SK-N-DZ (cell line): ENCODE measurements at places on chromosomes 1 and 21.

- DNase-seq: no peak
These were observed 75.4 kb downstream of the CENPF start for GRCh38 chr1:214678386-214678785.

GRCh38 chr1:224368409-224368808, 11.7 kb downstream of the CNIH4 start:
- no peak for DNase-seq

GRCh38 chr1:186763107-186763506, 65.6 kb upstream of the PLA2G4A start:
- no peak for DNase-seq

DNA sequence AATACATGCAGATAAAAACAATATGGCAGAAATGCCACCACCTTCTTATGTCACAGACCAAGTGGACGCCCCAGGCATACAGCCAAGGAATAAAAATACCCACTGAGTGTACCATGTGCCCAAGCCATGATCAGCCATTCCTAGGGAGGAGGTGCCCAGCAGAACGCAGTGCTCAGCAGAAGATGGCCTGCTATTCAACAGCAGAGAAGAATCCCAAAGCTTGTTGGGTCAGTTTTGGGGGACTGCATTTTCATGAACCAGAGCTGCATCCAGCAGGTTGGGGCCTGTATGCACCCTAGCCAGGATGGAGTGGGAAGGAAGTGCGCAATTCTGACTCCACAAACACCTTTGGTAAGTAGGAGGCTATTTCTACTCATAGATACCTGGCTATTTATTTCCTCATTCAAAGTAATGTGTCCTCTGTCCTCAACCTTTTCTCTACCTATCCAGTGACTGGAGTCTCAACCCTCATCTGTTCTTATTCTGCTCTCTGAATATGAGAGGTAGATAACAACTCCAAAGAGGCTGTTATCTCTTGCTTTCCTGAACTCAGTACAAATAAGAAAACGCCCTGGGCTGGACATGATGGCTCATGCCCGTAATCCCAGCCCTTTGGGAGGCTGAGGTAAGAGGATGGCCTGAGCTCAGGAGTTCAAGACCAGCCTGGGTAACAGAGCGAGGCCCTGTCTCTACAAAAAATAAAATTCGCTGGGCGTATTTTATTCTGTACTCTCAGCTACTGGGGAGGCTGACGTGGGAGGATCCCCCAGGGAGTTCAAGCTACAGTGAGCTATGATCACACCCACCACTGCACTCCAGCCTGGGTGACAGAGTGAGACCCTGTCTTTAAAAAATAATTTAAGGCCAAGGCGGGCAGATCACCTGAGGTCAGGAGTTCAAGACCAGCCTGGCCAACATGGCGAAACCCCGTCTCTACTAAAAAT, 2.5 kb upstream of the PLEKHM2 start:
- no peak for DNase-seq

- DNase-seq: no peak
These were observed 31.6 kb downstream of the CDC14A start for GRCh38 chr1:100383743-100384405.

- DNase-seq: no peak
These were observed 609 bp upstream of the CHTOP start for GRCh38 chr1:153633161-153633753.

DNA sequence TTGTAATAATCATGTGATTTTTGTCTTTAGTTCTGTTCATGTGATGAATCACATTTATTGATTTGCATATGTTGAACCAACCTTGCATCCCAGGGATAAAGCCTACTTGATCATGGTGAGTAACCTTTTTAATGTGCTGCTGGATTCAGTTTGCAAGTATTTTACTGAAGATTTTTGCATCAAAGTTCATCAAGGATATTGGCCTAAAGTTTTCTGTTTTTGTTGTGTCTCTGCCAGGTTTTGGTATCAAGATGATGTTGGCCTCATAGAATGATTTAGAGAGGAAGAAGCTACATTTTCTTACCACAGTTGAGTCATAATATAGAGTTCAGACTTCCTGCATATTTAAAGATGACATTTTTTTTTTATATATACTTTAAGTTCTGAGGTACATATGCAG, 455.9 kb downstream of the PLPP3 start:
- DNase-seq: no peak

DNA sequence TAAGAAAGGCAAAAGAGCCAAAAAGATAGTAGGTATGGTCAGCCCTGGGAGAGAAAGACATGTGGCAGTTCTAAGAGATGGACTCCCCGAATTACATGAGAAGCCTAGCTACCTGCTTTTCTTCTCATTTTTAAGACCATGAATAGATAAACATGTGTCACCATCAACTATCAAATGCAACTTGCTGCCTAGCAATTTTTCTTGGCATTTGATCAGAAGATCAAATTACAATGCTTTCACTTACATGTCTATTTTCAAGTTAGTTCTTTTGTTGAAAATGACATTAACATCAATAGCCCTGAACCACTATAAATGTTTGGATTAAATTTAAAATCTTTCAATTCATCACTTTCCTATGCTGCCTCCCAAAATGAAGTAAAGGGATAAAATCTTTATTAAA, 212.3 kb downstream of the HHIPL2 start:
- no peak for DNase-seq

DNA sequence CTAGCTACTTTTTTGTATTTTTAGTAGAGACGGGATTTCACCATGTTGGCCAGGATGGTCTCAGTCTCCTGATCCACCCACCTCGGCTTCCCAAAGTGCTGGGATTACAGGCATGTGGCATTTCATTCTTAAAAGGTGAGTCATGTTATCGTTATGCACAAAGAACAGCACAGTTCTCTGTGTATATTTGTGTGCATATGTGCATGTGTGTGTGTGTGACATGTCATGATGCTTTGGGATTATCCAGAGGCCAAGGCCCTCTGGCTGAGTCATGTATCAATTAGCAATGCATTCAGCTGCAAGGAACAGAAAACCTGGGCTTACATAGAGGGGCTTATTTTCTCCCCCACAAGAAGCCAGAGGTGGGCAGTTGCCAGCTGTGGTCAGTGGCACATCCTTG, 301.7 kb upstream of the KAZN start:
- DNase-seq: no peak

DNA sequence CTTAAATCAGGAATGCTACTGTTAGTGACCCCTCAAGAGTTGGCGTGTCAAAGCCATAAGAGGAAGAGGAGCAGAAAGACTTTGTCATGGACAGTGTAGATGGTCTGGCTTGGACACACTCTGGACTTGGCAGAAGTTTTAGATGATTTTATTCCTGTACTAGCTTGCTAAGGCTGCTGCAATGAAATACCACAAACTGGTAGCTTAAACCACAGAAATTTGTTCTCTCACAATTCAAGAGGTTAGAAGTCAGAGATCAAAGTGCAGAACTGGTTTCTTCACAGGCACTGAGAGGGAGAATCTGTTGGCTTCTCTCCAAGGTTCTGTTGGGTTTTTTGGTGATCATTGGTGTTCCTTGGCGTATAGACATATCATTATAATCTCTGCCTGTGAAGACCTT, 869.8 kb upstream of the B3GALT2 start:
- DNase-seq: no peak

DNA sequence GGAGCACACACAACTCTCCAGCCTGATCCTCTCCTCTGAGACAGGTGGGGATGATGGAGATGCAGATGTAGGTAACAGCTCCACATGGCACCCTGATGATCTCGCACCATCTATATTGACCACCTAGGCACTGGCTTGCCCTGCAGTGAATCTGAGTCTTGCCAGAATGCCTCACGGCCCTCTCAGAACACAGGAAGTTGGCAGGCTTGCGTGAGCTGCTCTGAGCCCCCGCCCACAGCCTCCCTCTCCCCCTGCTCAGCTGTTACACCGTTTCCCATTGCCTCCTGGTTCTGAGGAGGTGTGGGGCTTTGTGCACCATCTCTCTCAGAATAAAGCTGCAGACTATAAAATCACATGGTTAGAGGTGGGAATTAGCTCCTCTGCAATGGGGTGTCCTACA, 48.0 kb downstream of the URB2 start:
- no peak for DNase-seq

DNA sequence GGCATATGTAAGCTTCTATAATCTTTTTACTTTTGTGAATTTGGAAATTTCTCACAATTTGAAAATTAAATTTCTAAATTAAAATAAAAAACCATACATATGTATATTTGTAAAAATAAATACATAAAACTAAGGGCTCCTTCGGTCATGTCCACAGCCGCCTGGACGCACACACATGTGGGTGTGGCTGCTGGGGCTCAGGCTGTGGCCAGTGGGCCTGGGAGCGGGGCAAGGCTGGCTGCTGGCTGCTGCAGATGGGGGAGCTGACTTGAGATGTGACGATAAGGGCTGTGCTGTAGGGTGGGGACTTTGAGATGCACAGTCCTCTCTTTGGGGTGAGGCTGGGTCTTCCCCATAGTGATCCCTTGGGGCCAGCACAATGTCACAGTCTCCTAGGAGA, 4.8 kb downstream of the RER1 start:
- DNase-seq: no peak

GRCh38 chr1:42769811-42770210, 2.8 kb downstream of the C1orf50 start:
- no peak for DNase-seq

- no peak for DNase-seq
These were observed 88.2 kb downstream of the PAPPA2 start for GRCh38 chr1:176551146-176551545.

- no peak for DNase-seq
These were observed 34.9 kb downstream of the ATP1B1 start for GRCh38 chr1:169141356-169141755.

DNA sequence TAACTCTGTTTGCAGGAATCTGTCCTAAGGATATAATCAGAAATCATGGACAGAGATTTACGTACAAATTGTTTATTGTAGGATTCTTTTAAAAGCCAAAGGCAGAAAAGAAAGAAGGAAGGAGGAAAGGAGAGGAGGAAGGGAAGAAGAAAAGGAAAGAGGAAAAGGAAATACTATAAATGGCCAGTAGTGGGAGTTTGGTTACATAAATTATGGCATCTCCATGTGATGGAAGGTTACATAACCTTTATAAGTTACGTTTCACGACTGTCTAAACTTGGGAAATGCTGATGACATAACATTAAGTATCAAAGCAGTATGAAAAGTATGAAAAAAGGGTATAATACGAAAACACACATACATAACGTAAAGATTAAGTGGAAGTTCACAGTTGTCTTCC, 39.0 kb downstream of the SMYD2 start:
- DNase-seq: no peak

- no peak for DNase-seq
These were observed 320.2 kb downstream of the PDE4B start for GRCh38 chr1:66112744-66113400.

DNA sequence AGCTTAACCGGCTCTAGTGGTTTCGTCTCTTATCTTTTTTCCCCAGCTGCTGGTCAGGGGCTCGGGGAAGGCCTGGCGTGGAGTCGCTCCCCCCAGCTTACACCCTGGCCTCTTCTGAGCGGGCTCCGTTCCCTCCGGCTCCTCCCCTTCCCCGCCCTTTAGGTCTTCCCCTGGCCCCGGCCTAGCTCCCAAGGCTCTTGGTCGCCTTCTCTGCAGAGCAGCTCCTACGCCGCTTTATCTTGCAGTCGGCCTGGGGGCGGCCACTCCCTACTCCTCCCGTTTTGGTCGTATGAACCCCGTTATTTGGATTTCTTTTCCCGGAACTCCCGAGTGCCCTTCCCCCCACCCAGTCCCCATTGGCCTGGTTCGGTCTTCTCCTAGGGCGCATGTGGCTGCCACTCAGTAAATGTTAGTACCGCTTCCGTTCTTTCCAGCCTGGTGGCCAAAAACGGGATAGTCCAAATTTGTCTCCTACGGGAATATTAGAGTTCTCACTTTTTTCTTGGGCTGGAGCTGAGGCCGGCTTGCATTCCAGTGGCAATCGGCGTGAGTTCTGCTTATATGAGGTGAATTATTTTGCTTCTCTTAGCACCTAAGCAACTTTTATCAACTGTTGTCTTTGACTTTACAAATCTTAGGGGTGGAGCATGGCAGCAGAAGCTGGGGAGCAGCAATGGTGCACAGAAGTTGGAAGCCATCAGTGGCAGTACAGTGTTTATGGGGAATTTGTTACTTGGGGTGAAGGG, 467 bp downstream of the THRAP3 start:
- peak; percentile 84 for DNase-seq

- DNase-seq: no peak
These were observed 18.7 kb upstream of the SYT2 start for GRCh38 chr1:202728951-202729350.

GRCh38 chr1:209688746-209689234, 13.6 kb downstream of the G0S2 start:
- no peak for DNase-seq

- DNase-seq: no peak
These were observed 356.3 kb upstream of the DPYD start for GRCh38 chr1:98277118-98277517.

GRCh38 chr1:30083800-30084464, 639.5 kb downstream of the MATN1 start:
- DNase-seq: no peak

GRCh38 chr1:164587617-164588501, 28.9 kb downstream of the PBX1 start:
- DNase-seq: peak; percentile 6

DNA sequence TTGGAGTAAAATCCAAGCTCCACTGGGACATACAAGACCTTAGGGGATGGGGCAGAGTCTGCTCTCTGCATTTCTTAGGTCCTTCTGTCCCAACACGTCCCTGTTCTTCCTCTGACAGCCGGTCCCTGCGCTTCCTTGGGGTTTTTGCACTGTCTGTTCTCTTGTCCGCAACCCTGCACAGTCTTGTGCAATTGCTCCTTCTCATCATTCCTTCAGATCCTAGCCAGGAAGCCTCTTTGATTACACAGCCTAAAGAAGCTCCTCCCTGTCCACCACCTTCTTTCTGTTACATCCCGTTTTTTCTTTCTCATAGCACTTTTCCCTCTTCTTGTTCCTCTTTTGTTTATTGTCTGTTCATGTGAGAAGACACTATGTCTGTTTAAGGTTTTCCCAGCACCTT, 19.9 kb downstream of the ACOT11 start:
- no peak for DNase-seq

DNA sequence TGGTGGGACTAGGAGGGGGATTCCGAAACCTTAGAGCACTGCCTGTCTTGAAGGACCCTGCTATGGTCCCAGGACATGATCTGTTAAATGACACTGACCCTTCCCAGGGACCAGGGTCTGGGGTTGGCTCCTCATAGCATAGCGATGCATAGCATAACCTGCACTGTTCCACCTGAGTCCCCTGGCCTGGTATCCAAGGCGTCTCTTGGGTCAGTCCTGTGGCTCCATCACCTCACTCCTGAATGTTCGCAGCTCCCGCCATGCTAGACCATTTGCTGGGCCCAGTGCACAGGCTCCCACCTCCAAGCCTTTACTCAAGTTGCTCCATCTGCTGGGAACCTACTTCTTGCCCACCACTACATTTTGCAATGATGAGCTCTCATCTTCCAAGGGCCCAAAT, 39.0 kb upstream of the MAGOH start:
- DNase-seq: no peak

DNA sequence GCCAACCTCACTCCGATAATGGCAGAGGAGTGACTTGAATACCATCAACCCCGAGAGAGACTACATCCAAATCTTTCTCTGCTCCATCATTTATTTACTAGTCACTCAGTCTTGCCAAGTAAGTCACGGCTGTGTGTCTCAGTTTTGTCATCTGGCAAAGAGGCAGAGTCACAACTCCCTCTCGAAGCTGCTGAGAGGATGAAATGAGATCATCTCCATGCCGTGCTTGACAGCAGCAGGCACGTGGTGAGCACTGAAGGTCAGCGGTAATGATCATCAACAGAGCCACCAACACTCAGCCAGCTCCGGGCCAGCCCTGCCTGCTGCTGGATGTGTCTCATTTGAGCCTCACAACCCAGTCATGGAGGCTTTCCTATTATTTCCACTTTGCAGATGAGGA, 19.9 kb downstream of the ALDH4A1 start:
- DNase-seq: no peak

GRCh38 chr1:209443361-209443931, 140.1 kb upstream of the CAMK1G start:
- DNase-seq: no peak
